Eye (tissue), 1 donor: ENCODE measurements at places on chromosomes 2 and 18.

DNA sequence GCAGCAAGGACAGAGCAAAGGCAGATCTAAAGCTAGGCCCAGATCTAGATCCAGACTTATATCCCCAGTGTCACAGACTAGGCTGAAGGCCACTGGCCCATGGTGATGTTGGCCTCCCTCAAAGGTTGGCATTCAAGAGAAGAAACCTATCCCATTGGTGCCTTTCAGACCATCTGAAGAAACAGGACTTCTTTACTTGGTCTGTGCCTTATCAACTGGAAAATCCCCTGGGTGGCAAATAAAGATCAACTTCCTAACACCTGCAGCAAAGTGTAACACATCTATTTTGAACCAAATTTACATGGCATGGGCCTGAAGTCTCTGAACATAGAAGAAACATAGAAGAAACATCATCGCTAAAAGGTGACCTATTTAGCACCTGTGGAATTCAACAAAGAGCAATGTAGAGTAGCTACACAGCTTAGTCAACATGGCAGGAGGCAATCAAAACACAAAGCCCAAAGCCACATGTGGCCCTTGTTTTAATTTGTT is 35.8 kb downstream of the METTL4 start:
- DNase-seq, result no peak

DNA sequence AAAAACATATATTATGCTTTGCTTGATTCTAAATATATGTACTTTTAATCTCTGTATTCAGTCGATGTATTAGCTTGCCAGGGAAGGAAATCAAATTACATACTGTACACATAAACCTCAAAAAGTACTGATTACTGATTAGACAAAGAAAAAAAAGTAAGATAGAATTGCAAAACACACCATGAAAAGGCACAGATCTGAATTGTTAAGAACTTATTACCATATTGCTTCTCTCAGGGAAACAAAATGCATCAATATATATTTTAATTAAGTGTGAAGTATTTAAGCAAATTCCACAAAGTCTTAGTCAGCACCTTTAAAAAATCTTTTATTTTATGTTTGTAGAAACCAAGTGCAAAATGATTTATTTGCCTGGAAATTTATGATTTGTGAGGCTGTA is 309.3 kb downstream of the RNF144A start:
- no peak for DNase-seq

DNA sequence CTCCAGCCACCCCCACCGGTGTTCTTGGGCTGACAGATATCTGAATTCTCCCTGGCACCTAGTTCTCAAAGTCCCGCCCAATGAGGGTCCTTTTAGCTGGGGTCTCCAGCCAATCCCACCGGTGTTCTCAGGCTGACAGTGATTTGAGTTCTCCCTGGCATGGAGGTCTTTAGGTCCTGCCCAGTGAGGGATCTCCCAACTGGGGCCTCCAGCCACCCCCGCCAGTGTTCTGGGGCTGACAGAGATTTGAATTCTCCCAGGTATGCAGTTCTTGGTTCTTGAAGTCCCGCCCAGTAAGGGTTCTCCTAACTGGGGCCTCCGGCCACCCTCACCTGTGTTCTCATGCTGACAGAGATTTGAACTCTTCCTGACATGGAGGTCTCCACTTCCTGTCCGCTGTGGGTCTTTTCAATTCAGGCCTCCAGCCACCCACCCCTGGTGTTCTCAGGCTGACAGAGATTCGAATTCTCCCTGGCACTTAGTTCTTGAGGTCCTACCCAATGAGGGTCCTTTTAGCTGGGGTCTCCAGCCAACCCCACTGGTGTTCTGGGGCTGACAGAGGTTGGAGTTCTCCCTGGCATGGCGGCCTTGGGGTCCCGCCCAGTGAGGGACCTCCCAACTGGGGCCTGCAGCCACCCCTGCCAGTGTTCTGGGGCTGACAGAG is 154.6 kb downstream of the ANKRD36 start:
- peak; percentile 0 for DNase-seq

GRCh38 chr2:126753501-126754212 is 97.7 kb downstream of the GYPC start:
- DNase-seq, result no peak

DNA sequence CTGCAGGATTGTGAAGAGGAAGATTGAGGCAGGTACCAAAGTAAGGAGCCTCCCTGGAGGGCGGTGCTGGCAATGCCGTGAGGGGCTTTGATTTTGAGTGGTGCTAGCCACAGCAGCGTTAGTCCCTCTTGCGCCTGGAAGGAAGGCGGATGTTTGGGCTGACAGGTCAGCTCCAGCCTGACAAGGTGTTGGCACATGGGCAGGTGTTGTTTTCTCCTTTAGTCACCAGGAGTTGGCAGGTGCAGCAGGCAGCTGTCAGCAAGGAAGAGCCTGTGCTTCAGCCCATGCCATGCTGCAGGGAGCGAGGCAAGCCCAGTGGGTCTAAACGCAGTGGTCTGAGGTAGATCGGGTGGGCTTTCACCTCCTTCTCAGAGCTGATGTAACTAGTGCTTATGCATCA is 8.5 kb downstream of the SEC11C start:
- no peak for DNase-seq

DNA sequence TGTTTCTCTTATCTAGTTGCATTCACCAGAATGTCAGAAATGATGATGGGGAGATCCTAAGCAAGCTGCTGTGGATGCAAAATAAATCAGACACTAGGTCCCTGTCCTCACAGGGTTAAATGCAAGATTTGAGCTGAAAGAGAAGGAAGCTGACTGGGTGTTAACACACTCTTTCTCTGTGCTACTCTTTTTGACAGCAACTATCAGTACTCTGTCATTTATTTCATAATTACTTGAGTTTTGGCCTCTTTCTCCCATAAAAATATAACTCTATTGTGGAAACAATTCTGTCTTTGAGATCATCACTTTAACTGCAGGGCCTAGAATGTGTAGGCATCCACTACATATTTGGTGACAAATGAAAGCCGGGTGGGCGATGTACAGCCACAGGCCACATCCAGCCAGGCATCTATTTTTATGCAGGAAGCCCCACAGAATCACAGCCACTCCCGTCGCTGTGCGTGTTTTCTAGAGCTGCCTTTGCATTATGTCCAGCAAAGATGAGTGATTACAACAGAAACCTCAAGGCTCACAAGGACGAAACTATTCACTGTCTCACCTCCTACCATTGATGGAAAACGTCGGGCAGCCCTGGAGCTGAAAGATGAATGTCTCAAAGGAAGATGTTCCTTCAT is 849.0 kb downstream of the RNF144A start:
- DNase-seq, result no peak

DNA sequence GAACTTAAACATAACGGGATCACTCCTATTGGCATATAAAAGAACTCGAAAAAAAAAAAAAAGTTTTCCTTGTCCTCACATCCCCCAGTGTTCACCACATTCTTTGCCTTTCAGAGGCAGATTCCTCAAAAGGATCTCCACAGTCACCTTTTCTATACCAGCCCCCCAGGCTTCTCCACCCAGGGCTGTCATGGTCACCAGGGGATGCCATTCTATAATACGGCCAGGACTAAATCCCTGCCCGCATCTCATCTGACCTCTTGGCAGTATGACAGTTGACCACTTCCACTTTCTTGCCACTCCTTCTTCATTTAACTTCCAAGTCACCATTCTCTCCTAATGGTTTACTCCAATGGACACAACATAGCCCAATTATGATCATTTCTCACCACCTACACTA is 29.3 kb downstream of the SOS1 start:
- DNase-seq, result no peak

DNA sequence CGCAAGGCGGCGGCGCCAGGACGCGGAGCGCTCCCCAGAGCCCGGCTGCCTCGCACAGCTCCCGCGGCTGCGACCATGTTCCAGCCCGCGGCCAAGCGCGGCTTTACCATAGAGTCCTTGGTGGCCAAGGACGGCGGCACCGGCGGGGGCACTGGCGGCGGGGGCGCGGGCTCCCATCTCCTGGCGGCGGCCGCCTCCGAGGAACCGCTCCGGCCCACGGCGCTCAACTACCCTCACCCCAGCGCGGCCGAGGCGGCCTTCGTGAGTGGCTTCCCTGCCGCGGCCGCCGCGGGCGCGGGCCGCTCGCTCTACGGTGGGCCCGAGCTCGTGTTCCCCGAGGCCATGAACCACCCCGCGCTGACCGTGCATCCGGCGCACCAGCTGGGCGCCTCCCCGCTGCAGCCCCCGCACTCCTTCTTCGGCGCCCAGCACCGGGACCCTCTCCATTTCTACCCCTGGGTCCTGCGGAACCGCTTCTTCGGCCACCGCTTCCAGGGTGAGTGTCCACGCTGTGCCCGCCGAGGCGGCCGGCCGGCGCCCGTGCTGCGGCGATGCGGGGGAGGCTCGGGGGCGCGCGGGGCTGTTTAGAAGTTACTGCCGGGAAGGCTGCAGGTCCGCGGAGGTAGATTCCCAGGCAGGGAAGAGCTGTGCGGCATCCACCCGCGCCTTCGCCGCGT is 696 bp downstream of the EMX1 start:
- DNase-seq, result peak; percentile 68

DNA sequence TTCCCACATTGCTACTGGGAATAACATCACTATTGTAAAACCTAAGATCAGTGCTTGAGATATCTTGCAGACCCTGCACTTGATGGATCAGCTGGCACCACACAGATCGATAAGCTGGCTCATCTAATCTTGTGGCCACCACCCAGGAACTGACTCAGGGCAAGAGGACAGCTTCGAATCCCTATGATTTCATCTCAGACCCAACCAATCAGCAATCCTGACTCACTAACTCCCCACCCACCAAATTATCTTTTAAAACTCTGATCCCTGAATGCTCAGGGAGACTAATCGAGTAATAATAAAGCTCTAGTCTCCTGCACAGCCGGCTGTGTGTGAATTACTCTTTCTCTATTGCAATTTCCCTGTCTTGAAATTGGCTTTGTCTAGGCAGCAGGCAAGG is 11.3 kb upstream of the TEX44 start:
- DNase-seq, result no peak
